Stimulated activated CD8-positive, alpha-beta memory T cell treated with anti-CD3 and anti-CD28 coated beads, Interleukin-7, amount 100 ng/mL, for 1 hour (primary cell): ENCODE measurements at places on chromosomes 13 and 19.

GRCh38 chr19:31575846-31576335 lies 226.7 kb upstream of the TSHZ3 start:
- DNase-seq: no peak

- no peak for DNase-seq
Observed at GRCh38 chr19:34457446-34457845, 24.1 kb upstream of the WTIP start.

DNA sequence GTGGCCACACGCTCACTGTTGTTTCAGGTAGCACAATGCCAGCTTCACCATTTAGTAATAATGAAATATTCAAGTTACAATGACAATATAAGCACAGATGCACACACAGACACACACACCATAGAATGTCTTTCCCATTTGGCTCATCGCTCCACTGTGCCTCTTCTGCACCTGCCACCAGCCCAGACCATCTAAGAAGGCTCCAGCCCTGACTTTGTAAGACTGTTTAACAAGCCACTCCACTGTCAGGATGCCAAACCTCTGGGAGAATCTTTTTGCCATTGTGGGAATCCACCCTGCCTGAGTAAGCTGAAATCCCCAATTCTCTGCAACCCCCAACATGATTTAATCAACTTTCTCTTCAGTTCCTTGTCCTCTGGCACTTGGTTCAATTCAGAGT lies 60.6 kb downstream of the LHFPL6 start:
- no peak for DNase-seq

DNA sequence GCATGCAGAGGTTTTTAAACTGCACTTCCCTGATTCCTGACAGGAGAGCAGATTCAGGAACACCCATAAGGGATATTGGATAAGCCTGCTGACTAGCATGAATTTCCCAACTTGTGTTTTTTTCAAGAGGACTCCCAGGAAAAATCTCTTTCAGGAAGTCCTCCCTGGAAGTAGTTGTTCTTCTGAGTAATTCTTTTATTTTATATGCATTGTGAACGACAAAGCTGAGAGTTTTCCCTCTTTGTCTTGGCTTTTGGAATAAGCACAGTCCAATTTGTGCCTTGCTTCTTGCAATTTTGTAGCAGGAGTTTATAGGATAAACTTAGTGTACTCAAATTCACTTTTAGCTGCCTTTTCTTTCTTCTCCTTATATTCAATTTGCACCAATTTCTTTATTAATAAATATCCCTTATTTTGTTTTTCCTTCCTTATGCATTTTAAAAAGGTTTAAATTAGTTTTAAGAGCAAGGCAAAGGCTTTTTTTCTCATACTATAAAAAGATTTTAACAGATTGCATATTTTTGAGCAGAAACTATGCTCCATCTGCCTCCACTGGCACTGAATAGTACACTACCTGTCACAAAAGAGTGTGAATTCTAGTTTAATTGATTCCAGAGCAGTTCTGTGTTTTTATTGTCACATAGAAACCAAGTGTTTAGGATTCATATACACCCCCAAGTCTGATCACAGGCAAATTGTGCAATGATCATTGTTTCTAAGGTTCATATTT lies 543.3 kb upstream of the SPRY2 start:
- DNase-seq: no peak

DNA sequence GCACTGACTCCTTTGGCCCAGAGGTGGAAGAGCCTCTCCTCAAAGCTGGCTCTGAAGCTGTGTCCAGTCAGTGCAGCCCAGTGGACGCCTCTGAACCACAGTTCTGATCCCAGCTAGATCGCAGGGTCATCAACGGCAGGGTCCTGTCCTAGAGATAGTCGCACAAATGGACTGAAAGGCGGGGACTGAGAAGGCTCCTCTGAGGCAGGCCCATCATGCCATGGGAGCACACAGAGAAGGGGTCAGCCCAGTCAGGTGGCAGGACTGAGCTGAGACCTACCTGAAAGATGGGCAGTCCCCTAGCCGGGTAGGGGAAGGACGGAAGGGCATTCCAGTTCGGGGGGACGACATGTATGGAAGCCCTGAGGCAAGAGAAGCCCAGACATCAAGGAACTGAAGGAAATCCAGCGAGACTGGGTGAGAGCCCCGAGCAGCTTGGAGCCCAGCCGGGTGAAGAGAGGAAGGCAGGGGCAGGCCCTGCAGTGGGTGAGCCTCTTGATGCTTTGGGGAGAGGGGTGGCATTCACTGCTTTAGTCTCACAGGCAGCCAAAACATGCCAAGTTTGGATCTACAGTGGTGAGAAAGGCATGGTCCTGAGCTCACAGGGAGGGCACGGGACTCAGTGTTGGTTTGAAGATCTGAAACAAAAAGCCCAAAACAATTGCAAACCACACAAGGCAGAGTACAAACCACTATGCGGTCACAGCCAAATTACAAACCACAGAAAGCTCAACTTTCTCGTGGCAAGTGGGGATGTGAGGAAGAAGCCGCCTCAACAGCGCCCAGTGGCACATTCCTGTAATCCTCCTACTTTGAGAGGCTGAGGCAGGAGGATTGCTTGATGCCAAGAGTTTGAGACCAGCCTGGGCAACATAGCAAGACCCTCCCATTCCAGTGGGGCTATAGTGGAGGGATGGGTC lies 10.0 kb downstream of the CALM3 start:
- DNase-seq: no peak

- DNase-seq: no peak
Observed at GRCh38 chr19:32802840-32803239, 66.7 kb downstream of the SLC7A9 start.

DNA sequence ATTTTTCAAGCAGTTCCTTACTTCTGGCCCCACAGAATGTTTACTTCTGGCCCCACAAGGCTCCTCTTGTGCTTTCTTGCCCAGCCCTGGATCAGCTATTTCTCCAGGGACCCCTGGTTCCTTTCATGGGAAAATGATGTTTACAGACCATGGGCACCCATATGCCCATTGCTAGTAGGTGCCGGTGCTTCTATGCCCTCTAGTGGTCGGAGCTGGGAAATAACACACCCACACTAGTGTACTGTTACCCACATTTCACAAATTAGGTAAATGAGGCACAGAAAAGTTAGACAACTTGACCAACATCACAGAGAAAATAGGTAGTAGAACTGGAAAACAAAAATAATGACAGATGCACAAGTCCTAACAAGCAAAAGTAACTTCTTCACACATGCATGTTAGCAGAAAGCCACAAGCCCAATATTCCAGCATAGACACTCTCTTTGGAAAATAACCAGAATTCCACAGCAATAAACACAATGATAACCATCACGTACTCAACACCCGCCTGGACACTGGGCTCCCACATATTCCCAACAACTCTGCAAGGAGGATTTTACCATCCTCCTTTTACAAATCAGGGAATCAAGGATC lies 1.3 kb upstream of the CEACAM6 start:
- peak; percentile 43 for DNase-seq

GRCh38 chr13:101624210-101624922 lies 171.9 kb downstream of the ITGBL1 start:
- no peak for DNase-seq

- no peak for DNase-seq
Observed at GRCh38 chr19:48121909-48122371, 11.3 kb upstream of the PLA2G4C start.

- no peak for DNase-seq
Observed at GRCh38 chr13:36395280-36395679, 37.0 kb upstream of the CCNA1 start.

DNA sequence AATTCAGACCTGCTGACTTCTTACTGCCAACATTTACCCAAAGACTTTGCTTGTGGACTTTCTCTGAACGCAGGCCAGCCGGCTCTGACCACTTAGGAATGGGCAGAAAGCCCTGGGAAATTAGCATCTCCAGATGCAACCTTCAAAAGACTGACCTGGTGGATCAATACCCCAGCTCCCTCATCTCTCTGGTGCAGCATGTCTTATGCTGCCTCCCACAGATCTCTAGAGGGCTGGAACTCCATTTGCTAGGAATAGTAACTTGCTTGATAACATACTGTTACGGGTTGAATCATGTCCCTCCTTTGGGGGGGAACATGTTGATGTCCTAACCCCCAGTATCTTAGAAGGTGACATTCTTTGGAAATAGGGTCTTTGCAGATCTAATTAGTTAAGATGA lies 12.9 kb upstream of the SLC25A41 start:
- DNase-seq: no peak

GRCh38 chr13:98519976-98520375 lies 56.9 kb downstream of the STK24 start:
- no peak for DNase-seq
